ENCODE measurements at places on chromosomes 12 and 14. TPM values are rescaled to one million over a fixed set of nuclear protein-coding genes. Genes with fewer than 3 reads are reported as not detected.
A peak's percentile ranks its signal among the peaks of the same experiment; 100 is the strongest.

DNA sequence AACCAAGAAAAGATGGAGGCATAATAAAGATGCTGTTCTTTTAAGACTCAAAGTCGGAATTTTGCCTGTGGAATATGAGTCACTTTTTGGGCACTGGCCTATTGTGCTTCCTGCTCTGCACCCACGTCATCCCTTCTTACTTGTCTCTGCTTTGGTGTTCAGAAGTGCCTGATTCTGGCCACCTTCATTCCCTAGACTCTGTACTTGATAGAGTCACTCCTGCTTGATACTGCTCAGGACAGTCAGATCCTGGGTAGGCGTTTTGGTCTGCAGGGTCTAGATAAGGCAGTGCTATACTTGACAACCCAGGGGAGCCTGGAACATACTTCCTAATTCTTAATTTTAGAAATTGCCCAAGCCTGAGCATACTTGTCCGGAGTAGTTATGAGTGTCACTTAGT, 1.9 kb downstream of the LRRK2 start:
- H3K4me3 ChIP-seq: peak overlapping the region; percentile 71
- peaks cover 5% of the 10 kb centered on the region for H3K4me1 ChIP-seq
- H3K27me3 ChIP-seq: no peaks in the 10 kb centered on the region
- peak overlapping the region; percentile 97 for H3K27ac ChIP-seq
- DNase-seq: no peak

GRCh38 chr12:13631873-13632272, 349.5 kb downstream of the GRIN2B start:
- no peaks in the 10 kb centered on the region for H3K27me3 ChIP-seq
- no peak for DNase-seq
- no peaks in the 10 kb centered on the region for H3K4me1 ChIP-seq
- no peak overlapping the region for H3K4me3 ChIP-seq

DNA sequence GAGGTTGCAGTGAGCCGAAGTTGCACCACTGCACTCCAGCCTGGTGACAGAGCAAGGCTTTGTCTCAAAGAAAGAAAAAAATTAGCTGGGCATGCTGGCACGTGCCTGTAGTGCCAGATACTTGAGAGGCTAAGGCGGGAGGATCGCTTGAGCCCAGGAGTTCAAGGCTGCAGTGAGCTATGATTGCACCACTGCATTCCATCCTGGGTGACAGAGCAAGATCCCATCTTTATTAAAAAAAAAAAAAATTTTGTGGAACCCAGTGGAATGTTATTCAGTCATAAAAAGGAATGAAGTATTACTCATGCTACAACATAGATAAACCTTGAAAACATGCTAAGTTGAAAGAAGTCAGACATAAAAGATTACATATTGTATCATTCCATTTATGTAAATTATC, 8.3 kb upstream of the ERBB3 start:
- no peak for DNase-seq
- H3K27me3 ChIP-seq: no peaks in the 10 kb centered on the region
- H3K27ac ChIP-seq: no peak overlapping the region
- H3K4me1 ChIP-seq: no peaks in the 10 kb centered on the region
- no peak overlapping the region for H3K4me3 ChIP-seq

DNA sequence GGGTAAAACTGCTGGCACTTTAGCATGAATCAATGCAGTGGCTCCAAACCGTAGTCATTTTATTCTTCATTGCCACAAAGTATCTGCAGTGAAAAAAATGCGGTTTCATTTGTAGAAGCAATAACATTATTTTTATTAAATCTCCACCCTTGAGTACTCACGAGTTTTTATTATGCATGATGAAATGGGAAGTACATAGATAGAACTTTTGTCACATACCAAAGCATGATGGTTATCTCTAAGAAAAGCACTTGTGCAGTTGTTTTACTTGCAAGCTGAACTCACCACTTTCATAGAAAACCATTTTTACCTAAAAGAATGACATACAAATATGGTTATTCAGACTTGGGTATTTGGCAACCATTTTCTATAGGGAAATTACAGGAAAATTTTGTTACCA, 90.3 kb downstream of the PELI2 start:
- H3K4me1 ChIP-seq: no peaks in the 10 kb centered on the region
- H3K36me3 ChIP-seq: no peaks in the 10 kb centered on the region
- no peak overlapping the region for H3K27ac ChIP-seq

GRCh38 chr14:44404599-44404998, 102.5 kb downstream of the FSCB start:
- no peak overlapping the region for H3K4me3 ChIP-seq
- no peaks in the 10 kb centered on the region for H3K27me3 ChIP-seq
- H3K4me1 ChIP-seq: no peaks in the 10 kb centered on the region
- H3K27ac ChIP-seq: no peak overlapping the region
- DNase-seq: no peak
- no peaks in the 10 kb centered on the region for H3K36me3 ChIP-seq

Gene CNPY2
- total RNA-seq: 42.9 TPM

Data from heart right ventricle (tissue), 16 donors.